ENCODE measurements at places on chromosomes 3 and 15.
A peak's percentile ranks its signal among the peaks of the same experiment; 100 is the strongest.

DNA sequence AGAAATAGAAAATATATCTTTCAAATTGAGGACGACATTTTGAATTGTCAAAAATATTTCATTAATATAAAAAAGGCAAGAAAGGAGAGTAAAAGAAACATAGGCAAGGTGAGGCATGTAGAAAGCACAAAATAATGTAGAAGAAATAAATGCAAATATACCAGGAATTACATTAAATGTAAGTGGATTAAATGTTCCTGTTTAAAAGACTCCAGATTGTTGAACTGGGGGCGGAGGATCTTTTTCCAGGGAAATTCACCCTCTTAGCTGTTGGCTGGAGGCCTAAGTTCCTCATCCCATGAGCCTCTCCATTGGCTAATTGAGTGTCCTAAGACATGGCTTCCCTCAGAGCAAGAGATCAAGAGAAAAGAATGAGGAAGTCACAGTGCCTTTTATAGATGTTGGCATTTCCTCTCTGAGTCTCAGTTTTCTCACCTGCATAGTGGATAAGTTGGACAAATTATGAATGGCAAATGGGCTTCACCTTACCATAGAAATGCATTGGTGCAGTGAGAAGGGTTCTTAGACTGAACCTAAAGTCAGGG, 147.4 kb upstream of the SMAD3 start:
- no peak for DNase-seq

GRCh38 chr3:119145500-119146167, at the start of gene TEX55:
Gene TEX55 (plus strand): TSS chr3:119146165. CDS start chr3:119146190, 25 bp downstream.
- peak; percentile 33 for DNase-seq

DNA sequence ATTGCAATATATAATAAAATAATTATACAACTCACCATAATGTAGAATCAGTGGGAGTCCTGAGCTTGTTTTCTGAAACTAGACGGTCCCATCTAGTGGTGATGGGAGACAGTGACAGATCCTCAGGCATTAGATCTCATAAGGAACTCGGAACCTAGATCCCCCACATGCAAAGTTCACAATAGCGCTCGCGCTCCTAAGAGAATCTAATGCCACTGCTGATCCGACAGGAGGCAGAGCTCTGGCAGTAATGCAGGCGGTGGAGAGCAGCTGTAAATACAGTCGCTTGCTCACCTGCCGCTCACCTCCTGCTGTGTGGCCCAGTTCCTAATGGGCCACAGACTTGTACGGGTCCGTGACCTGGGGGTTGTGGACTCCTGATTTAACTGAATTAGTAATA, 87.8 kb downstream of the P3H2 start:
- no peak for DNase-seq

- no peak for DNase-seq
These were observed 848.6 kb upstream of the EPHA6 start for GRCh38 chr3:95965704-95966336.

DNA sequence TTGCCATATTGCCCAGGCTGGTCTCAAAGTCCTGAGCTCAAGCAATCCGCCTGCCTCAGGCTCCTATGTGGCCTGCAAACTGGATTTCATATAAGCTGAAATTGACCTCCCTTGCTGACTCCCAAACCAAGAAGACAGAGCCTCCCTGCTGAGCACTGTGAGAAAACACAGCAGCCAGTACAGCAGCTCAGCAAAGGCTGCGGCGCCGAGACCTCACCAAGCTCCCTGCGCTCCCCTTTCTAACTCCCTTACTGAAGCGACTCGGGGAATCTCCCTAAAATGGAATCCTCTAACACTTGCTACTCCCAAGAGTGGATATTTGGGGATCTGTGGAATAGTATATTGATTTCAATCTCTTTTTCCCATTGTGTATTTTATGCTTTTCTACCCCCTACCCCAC, 34.6 kb downstream of the MUC20 start:
- no peak for DNase-seq

DNA sequence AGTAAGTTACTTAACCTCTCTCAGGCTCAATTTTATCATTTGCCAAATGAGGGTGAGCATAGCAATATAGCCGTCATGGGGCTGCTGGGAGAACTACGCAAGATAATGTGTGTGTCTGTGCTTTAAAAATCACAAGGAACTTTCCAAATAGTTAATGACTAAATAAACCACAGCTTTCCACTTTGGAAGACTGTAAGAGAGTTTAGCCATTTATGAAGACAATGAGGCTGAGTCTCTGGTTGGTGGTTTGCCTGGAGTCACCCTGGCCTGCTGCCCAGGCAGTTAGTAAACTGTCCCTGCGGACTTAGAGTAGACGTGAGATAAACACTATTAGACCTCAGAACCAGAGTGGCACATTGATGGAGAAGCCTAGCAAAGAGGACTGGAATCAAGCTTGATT, 357.7 kb downstream of the CLSTN2 start:
- DNase-seq: peak; percentile 97

DNA sequence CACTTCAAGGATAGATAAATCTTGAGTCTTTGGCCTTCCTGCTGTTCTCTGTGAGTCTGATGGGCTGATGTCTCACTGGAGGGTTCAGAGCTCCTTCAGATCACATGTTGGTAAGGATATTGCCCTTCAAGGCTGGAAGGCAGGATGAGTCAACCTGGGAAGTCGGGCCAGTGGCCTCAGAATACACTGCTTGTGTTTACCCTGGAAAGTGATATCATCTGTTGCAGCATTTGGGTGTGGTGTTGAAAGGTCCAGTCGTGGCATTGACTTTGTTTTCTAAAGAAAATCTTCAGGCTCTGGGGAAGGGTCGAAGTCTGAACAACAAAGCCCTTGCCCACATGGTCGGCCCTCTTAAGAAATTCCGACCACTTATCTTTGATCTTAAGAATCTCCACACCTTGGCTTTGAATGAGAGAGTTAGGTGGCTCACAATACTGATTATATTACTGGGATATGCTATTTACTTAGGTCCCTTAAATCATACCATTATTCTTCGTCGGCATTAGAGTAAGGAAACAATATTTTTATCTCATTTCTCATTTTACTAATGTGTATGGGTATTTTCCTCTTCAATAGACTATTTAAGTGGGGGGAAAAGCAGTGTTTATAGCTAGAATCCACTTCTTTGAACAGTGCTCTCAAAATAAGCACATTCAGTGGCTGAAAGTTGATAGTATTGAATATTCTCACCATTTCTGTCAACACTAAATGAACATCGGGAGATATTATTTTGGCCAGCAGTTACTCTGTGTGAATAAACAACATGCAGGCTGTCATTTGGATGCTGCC, 303.9 kb upstream of the RASGRP1 start:
- peak; percentile 94 for DNase-seq

Measured in stromal cell of bone marrow (primary cell).